ENCODE measurements at places on chromosomes 1 and 21.

GRCh38 chr1:209810783-209811182, 4.8 kb upstream of the IRF6 start:
- no peak for DNase-seq

- peak; percentile 8 for DNase-seq
Observed at GRCh38 chr1:195851804-195852203, 756.4 kb downstream of the KCNT2 start.

- DNase-seq: no peak
Observed at GRCh38 chr1:151312411-151312810, 14.8 kb downstream of the PI4KB start.

DNA sequence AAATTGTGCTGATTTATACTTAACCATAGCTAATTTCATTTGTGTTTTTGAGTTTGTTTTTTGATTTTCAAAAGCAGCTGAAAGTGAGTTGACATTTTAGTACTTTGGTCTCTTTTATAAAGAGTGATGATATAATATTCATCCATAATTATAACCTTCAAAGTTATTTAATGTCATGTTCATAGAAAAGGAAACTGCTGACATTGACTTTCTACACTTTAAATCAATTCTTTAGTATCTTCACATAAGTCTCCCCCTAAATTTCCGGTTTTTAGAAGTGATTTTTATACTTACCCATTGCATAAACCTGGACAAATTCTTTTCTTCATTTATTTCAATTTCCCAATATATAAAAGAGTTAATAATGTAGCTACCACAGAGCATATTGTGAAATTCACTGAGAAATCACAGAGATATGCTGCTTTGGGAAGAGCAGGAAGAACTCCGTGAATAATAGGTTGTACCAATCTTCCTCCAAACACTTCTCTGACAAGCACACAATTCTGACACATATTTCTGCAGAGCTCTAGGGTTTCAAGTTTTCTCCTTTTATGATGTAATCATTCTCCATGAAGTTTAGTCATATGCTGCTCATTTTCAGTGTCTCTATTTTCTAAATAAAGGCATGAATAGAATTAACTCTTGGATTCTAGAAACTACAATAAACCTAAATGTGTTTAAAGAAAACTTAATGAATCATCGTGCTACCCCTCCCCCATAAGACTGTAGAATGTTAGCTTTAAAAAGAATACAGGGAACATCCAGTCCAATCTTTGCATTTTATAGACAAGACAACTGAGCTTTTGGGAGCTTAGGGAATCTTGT, 25.6 kb upstream of the CDC42BPA start:
- DNase-seq: peak; percentile 89

DNA sequence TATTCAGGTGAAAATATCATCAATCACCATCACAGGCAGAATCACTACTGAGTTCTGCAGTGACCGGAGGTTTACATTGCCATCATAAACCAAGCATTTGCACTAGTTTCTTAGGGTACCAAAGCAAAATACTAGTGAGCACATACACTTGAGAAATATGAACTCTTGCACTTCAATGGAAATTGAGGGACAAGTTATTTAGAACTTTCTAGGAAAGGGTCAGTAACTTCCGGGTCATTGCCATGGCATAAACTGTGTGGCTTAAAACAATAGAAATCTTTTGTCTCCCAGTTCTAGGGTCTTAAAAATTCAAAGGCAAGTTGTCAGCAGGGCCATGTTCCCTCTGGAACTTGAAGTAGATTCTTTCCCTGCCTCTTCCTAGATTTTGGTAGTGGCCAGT, 197.5 kb downstream of the ZC3H11B start:
- DNase-seq: no peak

DNA sequence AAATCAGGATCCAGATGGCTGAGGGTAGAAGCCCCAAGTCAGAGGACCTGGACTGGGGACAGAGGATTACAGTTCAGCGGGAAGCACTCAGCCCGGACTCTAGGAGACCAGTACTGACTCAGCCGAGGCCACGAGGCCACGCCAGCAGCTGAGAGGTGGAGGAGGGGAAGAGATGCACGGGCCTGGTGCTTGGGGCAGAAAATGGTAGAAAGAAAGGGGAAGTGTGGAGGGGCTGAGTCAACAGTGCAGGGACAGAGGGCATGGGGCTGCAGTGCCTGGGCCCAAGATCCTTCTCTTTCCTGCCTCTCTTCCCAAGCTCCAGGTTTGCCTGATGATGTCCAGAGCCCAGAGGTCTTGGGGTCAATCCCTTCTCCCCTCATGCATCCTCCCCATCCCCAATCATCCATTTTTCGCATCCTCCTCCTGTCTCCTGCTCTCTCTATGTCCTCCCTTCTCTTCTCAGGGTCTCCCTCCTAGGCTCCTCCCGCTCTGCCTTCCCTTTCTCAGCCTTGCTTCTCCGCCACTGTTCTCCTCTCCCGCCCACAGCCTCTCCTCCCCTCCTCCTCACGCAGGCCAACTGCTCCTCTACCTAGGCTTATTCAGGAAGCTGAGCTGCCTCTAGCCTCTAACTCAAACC, 7.7 kb downstream of the ARHGEF2 start:
- peak; percentile 89 for DNase-seq

DNA sequence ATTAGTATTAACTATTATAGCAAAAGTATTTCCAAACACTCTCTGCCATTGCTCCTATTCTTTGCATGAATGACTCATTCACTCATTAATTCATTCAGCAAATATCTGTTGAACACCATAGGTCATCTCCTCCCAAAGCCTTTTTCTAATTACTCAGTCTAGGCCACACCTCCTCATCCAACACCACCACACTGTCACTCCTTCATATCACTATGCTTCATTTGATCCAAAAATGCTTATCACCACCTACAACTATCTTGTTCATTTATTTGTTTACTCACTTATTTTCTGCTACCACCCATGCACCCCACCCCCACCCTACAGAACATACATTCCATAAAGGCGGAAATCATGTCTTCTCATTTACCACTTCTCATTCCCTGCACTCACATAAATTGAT, 94.4 kb upstream of the TNFSF4 start:
- DNase-seq: no peak

GRCh38 chr1:154663471-154664060, 55.6 kb upstream of the ADAR start:
- DNase-seq: no peak

GRCh38 chr1:14106679-14107313, 406.8 kb downstream of the PRDM2 start:
- no peak for DNase-seq

- no peak for DNase-seq
Observed at GRCh38 chr1:200741551-200742207, 3.0 kb downstream of the CAMSAP2 start.

DNA sequence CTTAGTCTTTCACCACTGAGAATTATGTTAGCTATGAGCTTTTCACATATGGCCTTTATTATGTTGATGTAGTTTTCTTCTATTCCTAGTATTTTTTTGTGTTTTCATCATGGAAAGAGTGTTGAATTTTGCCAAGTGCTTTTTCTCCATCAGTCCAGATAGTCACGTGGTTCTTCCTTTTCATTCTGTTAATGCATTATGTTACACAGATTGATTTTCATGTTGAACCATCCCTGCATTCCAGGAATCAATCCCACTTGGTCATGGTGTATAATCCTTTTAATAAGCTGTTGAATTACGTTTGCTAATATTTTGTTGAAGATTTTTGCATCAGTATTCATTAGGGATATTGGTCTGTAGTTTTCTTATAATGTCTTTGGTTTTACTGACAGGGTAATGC, 17.7 kb downstream of the FHAD1 start:
- no peak for DNase-seq

GRCh38 chr1:56627636-56628039, 17.5 kb upstream of the PRKAA2 start:
- DNase-seq: no peak

DNA sequence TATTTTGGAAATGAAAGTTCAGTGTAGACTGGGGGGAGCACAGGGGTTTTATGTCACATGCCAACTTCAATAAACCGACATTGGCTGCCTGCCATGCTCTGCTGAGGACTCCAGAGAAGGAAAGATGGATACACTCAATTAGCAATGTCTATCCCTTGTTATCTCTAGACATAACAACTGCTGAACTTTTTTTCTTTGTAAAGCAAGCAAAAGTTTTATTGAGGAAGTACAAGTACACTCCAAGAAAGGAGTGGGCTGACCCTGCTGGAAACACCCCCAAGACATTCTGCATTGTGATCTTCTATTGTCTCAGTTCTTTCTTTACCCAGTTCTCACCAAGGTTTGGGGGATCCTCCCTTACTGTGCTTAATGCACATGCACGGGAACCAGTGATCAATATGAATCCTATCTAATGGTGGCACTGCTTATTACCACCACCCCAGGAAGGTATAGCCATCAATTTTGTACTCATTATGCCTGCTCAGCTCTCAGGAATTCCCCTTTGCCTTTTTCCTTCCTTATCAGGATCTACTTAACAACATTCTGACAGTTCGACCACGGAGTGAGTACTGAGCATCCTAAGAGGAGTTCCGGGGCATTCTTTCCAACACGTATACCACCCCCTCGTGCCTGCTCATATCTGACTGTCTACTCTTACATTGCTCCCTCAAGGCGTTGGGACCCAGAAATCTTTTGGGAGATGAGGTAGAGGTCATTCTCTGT, 28.7 kb downstream of the SYNJ1 start:
- no peak for DNase-seq

All from HT1080 (cell line).